MCF 10A (cell line): ENCODE measurements at places on chromosomes 3 and 15. TPM values are rescaled to one million over a fixed set of nuclear protein-coding genes. Genes with fewer than 3 reads are reported as not detected.

GRCh38 chr3:143160437-143160836 lies 40.9 kb downstream of the CHST2 start:
- no peaks in the 10 kb centered on the region for H3K27me3 ChIP-seq
- H3K4me3 ChIP-seq, result no peak overlapping the region
- DNase-seq, result no peak
- peaks cover 18% of the 10 kb centered on the region for H3K4me1 ChIP-seq
- H3K27ac ChIP-seq, result no peak overlapping the region

- peaks cover 62% of the 10 kb centered on the region for H3K27me3 ChIP-seq
- H3K36me3 ChIP-seq, result no peaks in the 10 kb centered on the region
- DNase-seq, result no peak
- H3K27ac ChIP-seq, result no peak overlapping the region
- H3K4me1 ChIP-seq, result no peaks in the 10 kb centered on the region
- H3K4me3 ChIP-seq, result no peak overlapping the region
Observed at GRCh38 chr3:39205919-39206516, 13.6 kb upstream of the XIRP1 start.

- H3K36me3 ChIP-seq, result no peaks in the 10 kb centered on the region
- H3K4me3 ChIP-seq, result no peak overlapping the region
- no peaks in the 10 kb centered on the region for H3K4me1 ChIP-seq
- peaks cover 50% of the 10 kb centered on the region for H3K27me3 ChIP-seq
- no peak for DNase-seq
- H3K27ac ChIP-seq, result no peak overlapping the region
Observed at GRCh38 chr3:130569461-130570365, 52.7 kb downstream of the COL6A6 start.

- no peak for DNase-seq
- no peaks in the 10 kb centered on the region for H3K4me1 ChIP-seq
- no peak overlapping the region for H3K27ac ChIP-seq
- H3K4me3 ChIP-seq, result no peak overlapping the region
- peaks cover 19% of the 10 kb centered on the region for H3K27me3 ChIP-seq
- no peaks in the 10 kb centered on the region for H3K36me3 ChIP-seq
Observed at GRCh38 chr15:88401996-88402656, 65.1 kb downstream of the MRPL46 start.

- H3K4me1 ChIP-seq, result no peaks in the 10 kb centered on the region
- H3K27me3 ChIP-seq, result no peaks in the 10 kb centered on the region
- H3K36me3 ChIP-seq, result peaks cover 28% of the 10 kb centered on the region
- no peak overlapping the region for H3K4me3 ChIP-seq
- DNase-seq, result no peak
- H3K27ac ChIP-seq, result peak overlapping the region; percentile 40
Observed at GRCh38 chr3:137108699-137109440, 151.1 kb downstream of the IL20RB start.

- H3K4me3 ChIP-seq, result no peak overlapping the region
- no peak for DNase-seq
- H3K27ac ChIP-seq, result no peak overlapping the region
- H3K36me3 ChIP-seq, result peaks cover 6% of the 10 kb centered on the region
Observed at GRCh38 chr3:140189976-140190375, 255.0 kb downstream of the CLSTN2 start.

DNA sequence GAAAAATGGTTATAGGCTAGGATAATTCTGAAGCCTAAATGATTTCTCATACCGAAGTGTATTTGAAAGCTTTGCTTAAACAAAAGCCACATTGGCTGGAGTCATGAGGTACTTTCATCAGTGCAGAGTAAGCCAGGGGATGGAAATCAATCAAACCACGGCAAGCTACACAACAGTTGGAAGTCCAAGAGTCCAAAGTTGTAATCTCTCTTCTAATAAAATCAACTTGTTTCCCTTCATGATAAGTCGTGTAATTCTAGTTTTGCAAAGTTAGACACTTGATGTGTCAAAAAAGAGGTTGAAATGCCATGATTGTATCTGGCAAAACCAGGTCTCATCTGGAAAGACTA lies 250.5 kb upstream of the VEPH1 start:
- H3K36me3 ChIP-seq, result no peaks in the 10 kb centered on the region
- H3K27me3 ChIP-seq, result no peaks in the 10 kb centered on the region
- no peak overlapping the region for H3K4me3 ChIP-seq
- DNase-seq, result no peak

DNA sequence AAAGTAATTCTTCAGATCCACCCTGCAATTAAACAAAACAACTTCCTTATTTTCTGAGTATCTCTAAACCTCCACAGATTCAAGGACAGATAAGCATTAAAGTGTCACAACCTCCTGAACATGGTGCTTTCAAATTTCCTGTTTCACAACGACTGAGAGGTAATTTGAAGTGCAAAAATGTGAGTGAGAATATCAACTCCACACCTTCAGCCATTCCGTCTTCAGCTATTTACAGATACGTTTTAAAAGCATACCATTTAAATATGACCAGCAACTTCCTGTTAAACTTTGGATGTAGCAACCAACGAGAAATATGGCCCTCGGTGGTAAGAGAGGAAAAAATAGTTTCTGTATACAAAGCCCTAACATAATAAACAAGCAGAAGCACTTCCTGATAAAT lies 32.1 kb upstream of the PCSK6 start:
- H3K4me1 ChIP-seq, result no peaks in the 10 kb centered on the region
- H3K27me3 ChIP-seq, result peaks cover 31% of the 10 kb centered on the region
- no peaks in the 10 kb centered on the region for H3K36me3 ChIP-seq
- H3K4me3 ChIP-seq, result no peak overlapping the region

- H3K4me1 ChIP-seq, result no peaks in the 10 kb centered on the region
- no peak overlapping the region for H3K4me3 ChIP-seq
- DNase-seq, result no peak
- H3K27ac ChIP-seq, result no peak overlapping the region
- no peaks in the 10 kb centered on the region for H3K27me3 ChIP-seq
Observed at GRCh38 chr3:135226057-135226456, 431.0 kb downstream of the EPHB1 start.

DNA sequence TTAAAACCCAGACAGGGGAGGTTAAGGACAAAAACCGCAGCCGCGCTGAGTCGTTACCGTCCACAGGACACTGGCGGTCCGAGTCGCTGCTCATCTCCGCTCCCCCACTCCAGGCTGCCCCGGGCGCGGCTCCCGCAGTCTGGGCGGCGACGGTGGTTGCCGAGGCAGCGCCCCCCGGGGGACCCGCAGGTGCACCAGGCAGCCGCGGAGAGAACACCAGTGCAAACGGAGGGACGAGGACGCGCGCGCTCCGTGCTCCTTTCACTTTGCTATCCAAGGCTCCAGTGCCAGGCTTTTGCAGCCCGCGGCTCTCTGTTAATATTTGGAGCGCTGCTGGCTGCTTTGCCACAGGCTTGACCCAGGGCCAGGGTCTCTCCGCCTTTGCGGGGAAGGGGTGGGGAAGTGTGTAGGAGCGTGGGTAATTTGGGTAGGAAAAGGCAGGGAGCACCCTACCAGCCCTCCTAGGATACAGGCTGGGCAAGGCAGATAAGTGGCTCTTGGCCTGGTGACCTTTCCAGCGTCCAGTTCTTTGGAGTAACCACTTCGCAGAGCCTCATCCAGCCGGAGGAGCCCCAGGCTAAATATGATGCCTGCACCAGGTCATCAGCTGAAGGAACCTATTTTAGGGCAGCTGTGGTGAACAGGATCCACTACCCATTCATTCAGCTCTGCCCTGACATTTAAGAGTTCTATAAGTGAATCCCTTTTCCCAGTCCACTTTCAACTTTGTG lies at the start of gene GADL1:
TSS of gene GADL1 (minus strand) at position 141 of the 731 bp plus-strand sequence. CDS start at position 94, 47 bp downstream.
- H3K27ac ChIP-seq, result no peak within 1 kb of the TSS
- DNase-seq, result no peak
- no peaks in the 10 kb centered on the region for H3K36me3 ChIP-seq
- H3K27me3 ChIP-seq, result peaks cover 11% of the 10 kb centered on the region
- peak within 1 kb of the TSS; percentile 71 for H3K4me3 ChIP-seq

DNA sequence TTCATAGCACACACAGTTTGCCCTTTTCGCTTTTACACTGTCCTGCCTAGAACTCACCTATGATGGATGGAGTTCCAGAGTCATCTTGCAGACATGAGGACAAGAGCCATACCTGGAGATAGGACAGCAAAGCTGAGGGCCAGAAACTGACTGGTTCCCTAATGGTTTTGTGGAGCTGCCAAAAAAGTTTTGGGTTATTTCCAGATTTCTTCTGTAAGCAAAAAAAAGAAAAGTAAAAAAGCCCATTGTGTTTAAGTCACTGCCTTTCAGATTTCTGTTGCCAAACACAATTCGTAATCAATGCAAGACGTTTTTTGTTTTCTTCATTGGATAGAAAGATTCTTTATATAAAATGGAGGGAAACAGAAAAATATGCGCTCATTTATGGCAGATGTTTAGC lies 42.4 kb upstream of the KY start:
- H3K36me3 ChIP-seq, result no peaks in the 10 kb centered on the region
- H3K27ac ChIP-seq, result no peak overlapping the region
- H3K4me3 ChIP-seq, result no peak overlapping the region

- no peaks in the 10 kb centered on the region for H3K27me3 ChIP-seq
- H3K4me3 ChIP-seq, result no peak overlapping the region
- DNase-seq, result no peak
- H3K27ac ChIP-seq, result no peak overlapping the region
- peaks cover 39% of the 10 kb centered on the region for H3K4me1 ChIP-seq
- H3K36me3 ChIP-seq, result no peaks in the 10 kb centered on the region
Observed at GRCh38 chr15:77510066-77511057, 89.7 kb downstream of the HMG20A start.

- no peaks in the 10 kb centered on the region for H3K27me3 ChIP-seq
- no peak for DNase-seq
- H3K4me3 ChIP-seq, result no peak overlapping the region
- no peak overlapping the region for H3K27ac ChIP-seq
- peaks cover 48% of the 10 kb centered on the region for H3K36me3 ChIP-seq
Observed at GRCh38 chr3:149163066-149163465, 33.6 kb downstream of the HPS3 start.

DNA sequence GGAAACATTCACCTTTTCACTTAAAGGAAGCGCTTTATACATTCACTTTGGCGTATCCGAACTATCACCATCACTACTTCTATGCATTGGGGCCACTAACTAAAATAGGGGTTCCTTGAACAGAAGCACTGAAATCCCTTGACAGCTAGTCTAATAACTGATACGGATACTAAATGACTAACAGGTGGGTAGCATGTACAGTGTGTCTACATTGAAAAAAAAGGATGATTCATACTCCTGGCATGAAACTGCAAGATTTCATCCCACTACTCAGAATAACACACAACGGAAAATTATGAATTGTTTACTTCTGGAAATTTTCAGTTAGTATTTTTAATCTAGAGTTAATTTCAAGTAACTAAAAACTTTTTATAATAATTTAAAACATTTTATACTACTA lies 96.7 kb downstream of the SMARCC1 start:
- peaks cover 82% of the 10 kb centered on the region for H3K36me3 ChIP-seq
- DNase-seq, result peak; percentile 27
- no peak overlapping the region for H3K4me3 ChIP-seq
- H3K27me3 ChIP-seq, result no peaks in the 10 kb centered on the region
- no peaks in the 10 kb centered on the region for H3K4me1 ChIP-seq

- H3K36me3 ChIP-seq, result no peaks in the 10 kb centered on the region
- H3K27me3 ChIP-seq, result no peaks in the 10 kb centered on the region
- H3K27ac ChIP-seq, result no peak overlapping the region
- no peaks in the 10 kb centered on the region for H3K4me1 ChIP-seq
- no peak for DNase-seq
Observed at GRCh38 chr15:70169147-70169546, 71.4 kb upstream of the TLE3 start.

- H3K27me3 ChIP-seq, result no peaks in the 10 kb centered on the region
- no peak overlapping the region for H3K4me3 ChIP-seq
- DNase-seq, result peak; percentile 23
Observed at GRCh38 chr15:42499858-42500609, 4.6 kb downstream of the SNAP23 start.

DNA sequence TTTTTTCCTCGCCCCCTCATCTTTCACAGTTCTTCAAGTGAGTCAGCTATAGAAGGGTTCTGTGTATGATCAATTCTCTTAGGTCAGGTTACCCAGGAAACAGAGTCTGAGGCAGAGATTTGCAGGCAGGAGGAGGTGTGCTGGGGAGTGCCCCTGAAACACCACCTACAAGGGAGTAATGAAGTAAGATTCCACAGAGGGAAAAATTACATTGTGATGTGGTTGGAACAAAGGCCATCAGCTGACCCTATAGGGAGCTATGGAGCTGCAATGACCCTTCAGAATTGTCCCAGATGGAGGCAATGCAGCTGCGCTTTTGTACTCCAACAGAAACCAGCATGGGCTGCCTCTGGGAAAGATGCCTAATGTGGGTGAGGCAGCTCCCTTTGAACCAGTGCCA lies 142.2 kb upstream of the CNTN3 start:
- no peaks in the 10 kb centered on the region for H3K36me3 ChIP-seq
- H3K4me3 ChIP-seq, result no peak overlapping the region
- peak; percentile 1 for DNase-seq
- no peak overlapping the region for H3K27ac ChIP-seq

DNA sequence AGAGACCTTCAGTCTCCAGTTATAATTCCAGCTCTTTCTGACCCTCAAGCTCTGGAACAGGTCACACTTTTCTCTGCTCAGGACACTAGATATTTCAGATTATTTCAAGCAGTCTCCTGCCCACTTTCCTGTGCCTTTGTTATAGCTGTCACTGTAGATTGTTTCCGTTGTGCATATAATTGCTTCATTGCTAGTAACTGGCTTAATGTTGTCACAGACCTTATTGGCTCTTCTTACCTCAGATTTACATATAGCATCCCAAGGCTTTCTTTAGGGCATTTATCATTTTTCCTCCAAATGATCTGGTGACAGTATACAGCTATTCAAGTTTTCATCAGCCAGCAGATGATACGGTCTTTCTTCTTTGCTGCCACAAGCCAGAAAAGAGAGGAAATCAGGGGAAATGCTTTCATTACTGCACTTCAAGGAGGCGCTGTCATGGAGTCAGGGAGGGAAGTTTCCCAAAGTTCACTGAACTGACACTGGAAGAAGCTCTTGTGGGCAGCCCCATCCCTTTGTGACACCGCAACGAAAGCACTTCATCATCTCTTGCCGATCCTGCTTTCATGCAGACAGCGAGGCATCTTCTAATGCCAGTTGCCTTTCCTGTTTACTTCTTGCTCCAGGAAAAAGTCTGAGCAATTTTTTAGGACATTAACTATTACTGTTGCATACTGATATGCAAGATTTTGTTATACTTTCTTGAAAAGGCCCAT lies 181.9 kb downstream of the CDIN1 start:
- no peaks in the 10 kb centered on the region for H3K4me1 ChIP-seq
- no peak for DNase-seq
- no peak overlapping the region for H3K27ac ChIP-seq
- no peaks in the 10 kb centered on the region for H3K27me3 ChIP-seq
- no peak overlapping the region for H3K4me3 ChIP-seq
- H3K36me3 ChIP-seq, result no peaks in the 10 kb centered on the region

Gene CCDC54
- not detected in 2 replicates for total RNA-seq

Gene B3GALNT1
- total RNA-seq, result 3.0 and 3.6 TPM in 2 replicates

Gene GUCA1C
- total RNA-seq, result not detected in 2 replicates

Gene CPNE9
- total RNA-seq, result not detected in 2 replicates

Gene MESP2
- total RNA-seq, result not detected in 2 replicates

Gene NR1I2
- not detected in 2 replicates for total RNA-seq

Gene ANKRD63
- total RNA-seq, result not detected in 2 replicates

Gene WDR72
- not detected in 2 replicates for total RNA-seq

Gene TMIE
- 0.26 and 1.0 TPM in 2 replicates for total RNA-seq

Gene GP9
- not detected in 2 replicates for total RNA-seq

Gene SLC51B
- not detected in 2 replicates for total RNA-seq
